ENCODE measurements at places on chromosomes 11 and 22. TPM values are rescaled to one million over a fixed set of nuclear protein-coding genes. Genes with fewer than 3 reads are reported as not detected.

Gene LRRC56
- total RNA-seq: 1.4 TPM

Gene RFPL1
- total RNA-seq: not detected

Gene MYRF
- total RNA-seq: 0.33 TPM

Gene SLC1A2
- under 0.01 TPM for total RNA-seq

Gene KLHL35
- total RNA-seq: 1.00 TPM

Gene CNIH2
- total RNA-seq: 0.34 TPM

Gene ALDH3B2
- total RNA-seq: not detected

Gene ANO5
- 13.3 TPM for total RNA-seq

Gene DENND6B
- 2.5 TPM for total RNA-seq

Gene MMP8
- 37.3 TPM for total RNA-seq

Gene MMP3
- total RNA-seq: under 0.01 TPM

Gene CCDC73
- not detected for total RNA-seq

Gene MYBPC3
- not detected for total RNA-seq

Gene ACCS
- 17.6 TPM for total RNA-seq

Gene KCNQ1OT1
- total RNA-seq: 1.7 TPM

Gene RCOR2
- not detected for total RNA-seq

Gene VSIG2
- not detected for total RNA-seq

Gene SLC43A3
- 492 TPM for total RNA-seq

Gene KDM4D
- total RNA-seq: 2.3 TPM

Gene HTR3A
- total RNA-seq: not detected

Gene TMEM45B
- total RNA-seq: not detected

Gene ADSL
- total RNA-seq: 159 TPM

Gene CD3D
- not detected for total RNA-seq

Gene INS
- total RNA-seq: not detected

Measured in melanocyte of skin (primary cell).